Cerebellum (tissue), 4 donors: ENCODE measurements at places on chromosomes 2 and 18. TPM values are rescaled to one million over a fixed set of nuclear protein-coding genes. Genes with fewer than 3 reads are reported as not detected.

Gene DSG2
- 4.7 TPM for total RNA-seq

Gene GREB1
- 34.0 TPM for total RNA-seq

Gene CERKL
- total RNA-seq, result 47.5 TPM

Gene SNORC
- 4.2 TPM for total RNA-seq

Gene PFN4
- total RNA-seq, result 1.00 TPM

Gene MC5R
- total RNA-seq, result 3.4 TPM

Gene CD226
- 1.1 TPM for total RNA-seq

Gene GTF2A1L
- 2.8 TPM for total RNA-seq

Gene L3MBTL4
- total RNA-seq, result 2.9 TPM

Gene TEKT4
- 0.27 TPM for total RNA-seq

Gene CNDP1
- total RNA-seq, result 0.36 TPM

Gene HOXD12
- total RNA-seq, result not detected

Gene TFCP2L1
- 0.45 TPM for total RNA-seq

Gene RBBP8
- 19.3 TPM for total RNA-seq

Gene RAB27B
- total RNA-seq, result 17.4 TPM

Gene ZAP70
- total RNA-seq, result 0.45 TPM

Gene LYG2
- not detected for total RNA-seq

Gene LYG1
- total RNA-seq, result 1.00 TPM
